Diencephalon (tissue), 1 donor: ENCODE measurements at places on chromosomes 6 and 20. TPM values are rescaled to one million over a fixed set of nuclear protein-coding genes. Genes with fewer than 3 reads are reported as not detected.

MAP1LC3A gene
- 64.6 TPM for total RNA-seq

PSMB1 gene
- 207 TPM for total RNA-seq

SIRPD gene
- total RNA-seq: not detected

ACOT13 gene
- 7.8 TPM for total RNA-seq

MICB gene
- 0.69 TPM for total RNA-seq

RAD21L1 gene
- not detected for total RNA-seq

KCNG1 gene
- 22.8 TPM for total RNA-seq

VAPB gene
- total RNA-seq: 38.3 TPM

UST gene
- total RNA-seq: 12.9 TPM

CST5 gene
- total RNA-seq: not detected

XKR7 gene
- total RNA-seq: 10.1 TPM

C6orf15 gene
- total RNA-seq: not detected

HAO1 gene
- not detected for total RNA-seq

HCK gene
- total RNA-seq: 5.1 TPM

HSF2 gene
- 75.4 TPM for total RNA-seq

PLN gene
- 0.46 TPM for total RNA-seq

ABHD16B gene
- total RNA-seq: not detected

CDSN gene
- not detected for total RNA-seq

ADGRG6 gene
- total RNA-seq: 9.9 TPM

ISM1 gene
- total RNA-seq: 2.8 TPM

SLC25A27 gene
- total RNA-seq: 32.1 TPM

SAPCD1 gene
- total RNA-seq: 2.1 TPM

KIAA0408 gene
- total RNA-seq: 105 TPM

C6orf58 gene
- 1.2 TPM for total RNA-seq

PRRC2A gene
- total RNA-seq: 48.0 TPM

MLN gene
- total RNA-seq: not detected

HLA-DPA1 gene
- total RNA-seq: 2.1 TPM

REM1 gene
- 0.23 TPM for total RNA-seq

IGF2R gene
- total RNA-seq: 40.1 TPM

TSPO2 gene
- not detected for total RNA-seq

NT5E gene
- 14.5 TPM for total RNA-seq

MYH7B gene
- total RNA-seq: 0.46 TPM

HTR1E gene
- 3.7 TPM for total RNA-seq

OOEP gene
- total RNA-seq: not detected

MCM3 gene
- total RNA-seq: 20.3 TPM

MROH8 gene
- total RNA-seq: 9.9 TPM

RTN4IP1 gene
- total RNA-seq: 11.1 TPM
